ENCODE measurements at places on chromosomes 3 and 15. TPM values are rescaled to one million over a fixed set of nuclear protein-coding genes. Genes with fewer than 3 reads are reported as not detected.

RBP2 gene
- not detected for total RNA-seq

GOLGA8H gene
- total RNA-seq, result 1.7 TPM

ADCY5 gene
- not detected for total RNA-seq

- H3K4me1 ChIP-seq, result no peaks in the 10 kb centered on the region
- H3K36me3 ChIP-seq, result no peaks in the 10 kb centered on the region
- DNase-seq, result no peak
- peaks cover 15% of the 10 kb centered on the region for H3K27me3 ChIP-seq
These were observed 36.3 kb downstream of the DUT start for GRCh38 chr15:48367483-48367882.

DNA sequence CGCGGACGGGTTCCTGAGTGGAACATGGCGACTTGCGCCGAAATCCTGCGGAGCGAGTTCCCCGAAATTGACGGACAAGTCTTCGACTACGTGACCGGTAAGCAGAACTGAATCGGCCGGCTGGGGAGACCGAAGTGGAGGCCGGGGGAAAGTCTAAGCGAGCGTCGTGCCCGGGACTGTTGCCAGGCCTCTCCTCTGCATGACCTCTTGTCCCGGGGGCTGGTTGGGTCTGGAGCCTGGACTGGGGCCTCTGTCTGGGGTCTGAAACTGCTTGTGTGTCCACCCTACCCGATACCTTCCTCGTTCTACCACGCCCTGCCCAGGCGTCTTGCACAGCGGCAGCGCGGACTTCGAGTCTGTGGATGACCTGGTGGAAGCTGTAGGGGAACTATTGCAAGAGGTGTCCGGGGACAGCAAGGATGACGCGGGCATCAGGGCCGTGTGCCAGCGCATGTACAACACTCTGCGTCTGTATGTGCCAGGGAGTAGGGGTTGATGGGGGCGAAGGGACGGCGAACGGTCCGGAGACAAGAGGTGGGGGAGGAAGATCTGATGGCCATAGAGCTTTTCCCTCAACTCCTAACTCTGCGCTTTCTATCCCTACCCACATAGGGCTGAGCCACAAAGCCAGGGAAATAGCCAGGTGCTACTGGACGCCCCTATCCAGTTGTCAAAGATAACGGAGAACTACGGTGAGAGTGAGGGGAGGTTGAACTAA, at the start of gene ABCF3:
TSS of gene ABCF3 (plus strand) at position 16 of the 718 bp plus-strand sequence. CDS start at position 25, 9 bp downstream.
- H3K36me3 ChIP-seq, result peaks cover 25% of the 10 kb centered on the region
- H3K27ac ChIP-seq, result peak within 1 kb of the TSS; percentile 95
- H3K27me3 ChIP-seq, result no peaks in the 10 kb centered on the region
- H3K4me1 ChIP-seq, result peaks cover 41% of the 10 kb centered on the region
- H3K4me3 ChIP-seq, result peak within 1 kb of the TSS; percentile 98

- peaks cover 12% of the 10 kb centered on the region for H3K4me1 ChIP-seq
- DNase-seq, result no peak
- peaks cover 6% of the 10 kb centered on the region for H3K36me3 ChIP-seq
- peaks cover 39% of the 10 kb centered on the region for H3K27me3 ChIP-seq
- H3K27ac ChIP-seq, result no peak overlapping the region
These were observed 3.1 kb downstream of the PAQR9 start for GRCh38 chr3:142960322-142960850.

GRCh38 chr15:79455361-79455760, 23.2 kb downstream of the MINAR1 start:
- H3K4me3 ChIP-seq, result no peak overlapping the region
- no peaks in the 10 kb centered on the region for H3K36me3 ChIP-seq
- H3K27me3 ChIP-seq, result no peaks in the 10 kb centered on the region

DNA sequence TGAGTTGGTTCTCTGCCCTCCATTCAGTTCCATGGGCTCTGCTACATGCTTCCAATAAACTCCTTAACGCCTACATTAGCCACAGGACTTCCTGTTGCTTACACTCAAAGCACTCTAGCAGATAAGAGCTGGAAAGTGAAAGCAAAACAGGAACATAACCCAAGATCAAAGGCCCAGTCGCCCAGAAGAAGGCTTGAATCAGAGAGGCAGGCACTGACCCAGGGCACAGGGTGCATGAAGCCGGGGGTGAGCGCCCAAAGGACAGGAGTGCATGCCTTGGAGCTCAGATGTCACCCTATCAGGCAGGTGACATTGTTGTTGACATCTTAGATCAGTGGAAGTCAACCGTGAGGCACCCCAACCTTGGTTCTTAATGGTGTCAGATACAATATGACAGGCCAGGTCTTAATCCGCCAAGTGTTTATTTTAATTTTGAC, 235.1 kb downstream of the UACA start:
- H3K36me3 ChIP-seq, result no peaks in the 10 kb centered on the region
- H3K27ac ChIP-seq, result peak overlapping the region; percentile 60
- no peaks in the 10 kb centered on the region for H3K27me3 ChIP-seq

GRCh38 chr3:169813757-169814517, 1.2 kb upstream of the LRRC34 start:
- peak overlapping the region; percentile 90 for H3K27ac ChIP-seq
- peak; percentile 77 for DNase-seq
- peak overlapping the region; percentile 89 for H3K4me3 ChIP-seq
- H3K36me3 ChIP-seq, result peaks cover 20% of the 10 kb centered on the region
- H3K4me1 ChIP-seq, result peaks cover 26% of the 10 kb centered on the region

DNA sequence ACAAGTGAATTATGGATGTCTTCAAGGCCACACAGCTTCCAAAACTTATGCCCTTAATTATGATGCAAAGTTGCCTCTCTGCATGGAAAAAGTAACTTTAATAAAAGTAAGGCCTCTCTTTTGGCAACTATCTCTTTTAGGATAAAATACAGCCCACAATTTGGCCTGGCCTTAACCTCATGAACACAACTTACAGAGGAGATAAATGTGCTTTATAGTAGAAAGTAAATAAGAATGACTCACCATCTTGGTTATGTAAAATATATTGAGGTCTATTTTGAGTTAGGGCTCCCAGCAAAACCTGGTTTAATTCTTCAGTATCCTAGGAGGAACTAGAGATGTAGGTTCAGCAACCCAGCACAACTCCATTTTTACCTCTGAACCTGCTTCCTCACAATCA, 164.0 kb downstream of the ROBO2 start:
- no peaks in the 10 kb centered on the region for H3K4me1 ChIP-seq
- no peaks in the 10 kb centered on the region for H3K27me3 ChIP-seq
- H3K36me3 ChIP-seq, result no peaks in the 10 kb centered on the region
- no peak overlapping the region for H3K27ac ChIP-seq
- DNase-seq, result no peak

GRCh38 chr15:67185051-67185450, 69.4 kb downstream of the AAGAB start:
- H3K4me1 ChIP-seq, result peaks cover 22% of the 10 kb centered on the region
- no peak overlapping the region for H3K4me3 ChIP-seq
- H3K27me3 ChIP-seq, result no peaks in the 10 kb centered on the region
- peaks cover 5% of the 10 kb centered on the region for H3K36me3 ChIP-seq

GRCh38 chr15:82951472-82952157, 905 bp downstream of the HOMER2 start:
- H3K4me3 ChIP-seq, result peak overlapping the region; percentile 21
- H3K36me3 ChIP-seq, result no peaks in the 10 kb centered on the region
- no peak for DNase-seq

GRCh38 chr15:92122259-92122658, 268.8 kb downstream of the SLCO3A1 start:
- DNase-seq, result no peak
- H3K27me3 ChIP-seq, result no peaks in the 10 kb centered on the region
- peaks cover 18% of the 10 kb centered on the region for H3K4me1 ChIP-seq
- H3K36me3 ChIP-seq, result peaks cover 19% of the 10 kb centered on the region
- no peak overlapping the region for H3K27ac ChIP-seq
- no peak overlapping the region for H3K4me3 ChIP-seq

DNA sequence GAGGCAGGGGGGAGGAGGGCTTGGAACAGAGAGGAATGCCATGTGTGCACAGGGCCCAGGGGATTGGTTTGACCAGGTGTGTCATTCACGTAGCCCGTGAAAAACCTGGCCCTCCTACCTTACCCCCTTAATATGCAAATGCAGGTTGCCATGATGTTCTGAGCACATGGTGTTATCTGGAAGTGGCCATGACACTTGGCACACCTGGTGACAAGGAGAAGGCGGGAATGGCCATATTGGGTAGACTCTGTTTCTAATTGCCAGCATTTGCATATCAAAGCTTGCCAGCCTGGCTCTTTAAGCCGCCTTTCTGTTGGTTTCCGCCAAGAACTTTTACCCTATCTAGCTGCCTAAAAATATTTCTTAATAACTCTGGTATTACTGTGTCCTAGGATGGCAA, 202.1 kb upstream of the DPH6 start:
- DNase-seq, result no peak
- H3K4me3 ChIP-seq, result no peak overlapping the region
- H3K4me1 ChIP-seq, result no peaks in the 10 kb centered on the region
- H3K36me3 ChIP-seq, result no peaks in the 10 kb centered on the region
- H3K27ac ChIP-seq, result no peak overlapping the region
- no peaks in the 10 kb centered on the region for H3K27me3 ChIP-seq

GRCh38 chr3:94694894-94695293, 632.0 kb downstream of the NSUN3 start:
- no peak overlapping the region for H3K27ac ChIP-seq
- no peaks in the 10 kb centered on the region for H3K36me3 ChIP-seq
- no peaks in the 10 kb centered on the region for H3K27me3 ChIP-seq
- H3K4me1 ChIP-seq, result no peaks in the 10 kb centered on the region
- DNase-seq, result no peak

- peaks cover 88% of the 10 kb centered on the region for H3K4me1 ChIP-seq
- H3K36me3 ChIP-seq, result peaks cover 10% of the 10 kb centered on the region
- DNase-seq, result no peak
- H3K27me3 ChIP-seq, result no peaks in the 10 kb centered on the region
- peak overlapping the region; percentile 84 for H3K4me3 ChIP-seq
- H3K27ac ChIP-seq, result peak overlapping the region; percentile 98
These were observed 101.4 kb downstream of the FNDC3B start for GRCh38 chr3:172140499-172141391.

GRCh38 chr15:69808756-69809155, 289.0 kb downstream of the TLE3 start:
- peaks cover 21% of the 10 kb centered on the region for H3K27me3 ChIP-seq
- DNase-seq, result no peak
- no peak overlapping the region for H3K27ac ChIP-seq
- H3K36me3 ChIP-seq, result no peaks in the 10 kb centered on the region

DNA sequence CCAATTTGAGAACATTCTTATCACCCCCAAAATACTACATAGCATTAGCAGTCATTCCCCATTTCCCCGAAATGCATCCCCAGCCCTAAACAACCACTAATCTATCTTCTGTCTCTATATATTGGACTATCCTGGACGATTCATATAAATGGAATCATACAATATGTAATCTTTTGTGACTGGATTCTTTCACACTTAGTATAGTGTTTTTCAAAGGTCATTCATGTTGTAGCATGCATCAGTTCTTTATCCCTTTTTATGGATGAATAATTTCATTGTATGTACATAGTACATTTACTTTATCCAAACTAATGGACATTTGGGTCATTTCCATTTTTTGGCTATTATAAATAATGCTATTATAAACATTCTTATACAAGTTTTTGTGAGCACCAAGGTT, 27.5 kb upstream of the EIF1B start:
- no peaks in the 10 kb centered on the region for H3K36me3 ChIP-seq
- DNase-seq, result no peak
- H3K27me3 ChIP-seq, result no peaks in the 10 kb centered on the region

DNA sequence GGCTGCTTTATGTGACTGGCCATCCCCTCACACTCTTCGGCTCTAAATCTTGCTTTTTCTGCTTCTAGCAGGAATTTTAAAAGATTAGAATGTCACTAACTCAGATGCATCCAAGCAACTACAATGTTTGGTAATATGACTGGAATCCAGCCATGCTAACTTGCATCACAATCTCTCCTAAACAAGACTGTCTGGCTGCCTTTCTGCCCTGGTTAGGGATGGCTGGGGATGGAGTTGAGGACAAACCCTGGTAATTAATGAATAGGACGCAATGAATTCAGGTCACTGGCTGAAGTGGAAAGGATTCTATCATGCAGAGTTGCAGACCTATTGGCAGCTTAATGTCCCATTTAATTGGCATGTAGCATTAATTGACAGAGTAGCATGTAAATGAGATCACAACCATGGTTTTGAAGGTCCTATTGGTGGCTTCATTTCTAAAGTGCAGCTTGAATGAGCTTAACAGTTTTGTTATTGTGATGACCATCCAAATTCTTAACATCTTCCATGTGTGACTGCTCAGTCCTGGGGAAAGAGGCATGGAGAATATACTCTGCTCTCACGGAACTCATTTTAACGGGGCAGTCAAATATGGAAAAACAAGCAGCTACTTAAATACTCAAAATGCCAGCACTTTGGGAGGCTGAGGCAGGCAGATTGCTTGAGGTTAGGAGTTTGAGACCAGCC, 21.7 kb downstream of the NMNAT3 start:
- no peak overlapping the region for H3K4me3 ChIP-seq
- H3K36me3 ChIP-seq, result no peaks in the 10 kb centered on the region
- H3K4me1 ChIP-seq, result no peaks in the 10 kb centered on the region

DNA sequence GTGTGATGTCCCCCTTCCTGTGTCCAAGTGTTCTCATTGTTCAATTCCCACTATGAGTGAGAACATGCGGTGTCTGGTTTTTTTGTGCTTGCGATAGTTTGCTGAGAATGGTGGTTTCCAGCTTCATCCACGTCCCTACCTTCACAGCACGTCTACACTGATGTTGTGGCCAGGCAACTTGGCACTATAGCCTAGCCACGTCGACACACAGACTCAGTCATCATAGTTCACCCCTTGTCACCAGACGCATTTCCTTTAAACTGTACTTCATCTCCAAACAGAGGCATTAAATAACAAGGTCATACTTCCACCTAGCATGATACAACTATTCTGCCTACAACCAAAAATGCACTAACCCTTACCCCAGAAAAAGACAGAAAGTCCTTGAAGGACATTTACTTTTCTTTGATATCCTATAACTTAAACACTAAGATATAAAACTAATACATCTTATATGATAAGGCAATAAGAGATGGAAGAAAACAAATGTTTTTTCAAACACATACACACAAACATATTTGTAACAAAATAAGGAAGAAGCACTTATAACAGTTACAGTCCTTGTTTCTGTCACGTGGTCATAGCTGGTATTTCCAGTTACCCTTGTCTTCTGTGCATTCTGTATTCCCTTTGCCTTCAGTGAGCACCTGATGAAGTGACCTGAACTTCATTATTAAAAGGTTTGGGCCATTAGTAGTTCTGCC, 121.4 kb downstream of the KLF13 start:
- peak; percentile 67 for DNase-seq
- peak overlapping the region; percentile 88 for H3K27ac ChIP-seq
- peaks cover 43% of the 10 kb centered on the region for H3K4me1 ChIP-seq
- no peaks in the 10 kb centered on the region for H3K27me3 ChIP-seq
- H3K4me3 ChIP-seq, result peak overlapping the region; percentile 73

DNA sequence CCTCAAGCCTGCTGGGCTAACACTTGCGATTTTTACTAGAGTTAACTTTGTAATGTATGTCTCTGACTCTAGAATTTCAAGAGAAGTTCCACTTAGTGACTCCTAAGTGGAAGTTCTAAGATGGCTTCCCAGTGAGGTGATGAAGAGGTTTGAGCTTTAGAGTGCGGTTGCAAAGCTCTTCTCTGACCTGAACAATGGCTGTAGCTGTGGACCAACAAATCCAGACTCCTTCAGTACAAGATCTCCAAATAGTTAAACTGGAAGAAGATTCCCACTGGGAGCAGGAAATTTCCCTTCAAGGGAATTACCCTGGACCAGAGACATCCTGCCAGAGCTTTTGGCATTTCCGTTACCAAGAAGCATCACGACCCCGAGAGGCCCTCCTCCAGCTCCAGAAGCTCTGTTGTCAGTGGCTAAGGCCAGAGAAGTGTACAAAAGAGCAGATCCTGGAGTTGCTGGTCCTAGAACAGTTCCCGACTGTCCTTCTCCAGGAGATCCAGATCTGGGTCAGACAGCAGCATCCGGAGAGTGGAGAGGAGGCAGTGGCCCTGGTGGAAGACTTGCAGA, 22.3 kb downstream of the WDR73 start:
- H3K4me1 ChIP-seq, result peaks cover 33% of the 10 kb centered on the region
- H3K4me3 ChIP-seq, result peak overlapping the region; percentile 92
- DNase-seq, result no peak
- H3K36me3 ChIP-seq, result no peaks in the 10 kb centered on the region

- H3K27ac ChIP-seq, result no peak overlapping the region
- H3K27me3 ChIP-seq, result no peaks in the 10 kb centered on the region
These were observed 76.0 kb downstream of the ADCY5 start for GRCh38 chr3:123372686-123373473.
